Parietal lobe (tissue), 2 donors: ENCODE measurements at places on chromosomes 7 and 10. TPM values are rescaled to one million over a fixed set of nuclear protein-coding genes. Genes with fewer than 3 reads are reported as not detected.

SDK1 gene
- total RNA-seq, result 40.7 TPM

SYT15 gene
- 0.31 TPM for total RNA-seq

FAM25G gene
- not detected for total RNA-seq

CPA4 gene
- total RNA-seq, result not detected

PNLIPRP1 gene
- total RNA-seq, result not detected

MUC12 gene
- not detected for total RNA-seq

GOT1 gene
- 22.8 TPM for total RNA-seq

GATA3 gene
- total RNA-seq, result not detected

MEIG1 gene
- total RNA-seq, result not detected

TUBAL3 gene
- total RNA-seq, result not detected

NPY4R gene
- not detected for total RNA-seq

ZNF800 gene
- 36.9 TPM for total RNA-seq

ADAMTS14 gene
- total RNA-seq, result 0.31 TPM

MMP21 gene
- total RNA-seq, result 0.31 TPM

PCGF5 gene
- total RNA-seq, result 26.3 TPM

COL1A2 gene
- total RNA-seq, result 37.6 TPM

DGKI gene
- 201 TPM for total RNA-seq

TRIP6 gene
- 3.8 TPM for total RNA-seq

CYP17A1 gene
- total RNA-seq, result not detected

PLA2G12B gene
- total RNA-seq, result not detected

ASB10 gene
- total RNA-seq, result not detected

GPER1 gene
- total RNA-seq, result 1.6 TPM

TAF5 gene
- total RNA-seq, result 10.3 TPM

FBXL13 gene
- total RNA-seq, result 5.6 TPM

ZNF804B gene
- total RNA-seq, result 9.7 TPM

CRYGN gene
- total RNA-seq, result not detected
